ENCODE measurements at places on chromosomes 7 and 10.

- no peak for DNase-seq
Observed at GRCh38 chr7:36546331-36546730, 156.7 kb downstream of the ANLN start.

DNA sequence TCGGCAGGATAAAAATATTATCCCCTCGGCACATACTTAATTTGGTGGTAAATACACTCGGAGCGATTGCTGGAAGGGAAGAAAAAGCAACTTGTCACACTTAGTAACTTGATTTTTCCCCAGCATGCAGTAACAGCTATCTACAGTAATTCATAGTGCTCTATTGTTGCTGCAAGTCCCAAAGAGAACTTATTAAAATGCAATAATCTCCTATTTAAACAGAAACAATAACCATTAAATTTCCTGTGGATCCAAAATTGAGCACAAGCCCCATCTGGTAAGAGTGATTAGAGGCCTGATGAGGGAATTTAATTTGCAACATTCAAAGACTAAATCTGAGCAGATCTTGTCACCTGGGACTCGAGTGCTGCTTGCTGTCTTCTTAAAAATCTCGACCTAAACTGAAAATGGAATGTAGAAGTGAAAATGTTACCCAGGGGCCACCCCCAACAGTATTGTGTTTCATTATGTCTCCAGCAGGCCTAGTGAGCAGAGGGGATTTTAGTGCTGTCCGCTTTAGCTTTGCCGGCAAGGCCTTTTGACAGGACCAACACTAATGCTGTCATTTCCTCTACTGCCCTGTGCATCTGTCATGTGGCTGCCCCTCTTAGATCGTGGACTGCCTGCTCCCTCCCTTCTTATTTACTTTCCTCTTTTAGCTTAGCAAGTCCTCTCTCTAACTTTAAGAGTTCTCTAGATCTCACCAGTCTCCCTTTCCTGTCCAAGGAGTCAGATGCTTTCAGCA lies 639.7 kb downstream of the AUTS2 start:
- DNase-seq = peak; percentile 16

GRCh38 chr7:2821161-2821841 lies 22.8 kb downstream of the GNA12 start:
- DNase-seq = peak; percentile 65

DNA sequence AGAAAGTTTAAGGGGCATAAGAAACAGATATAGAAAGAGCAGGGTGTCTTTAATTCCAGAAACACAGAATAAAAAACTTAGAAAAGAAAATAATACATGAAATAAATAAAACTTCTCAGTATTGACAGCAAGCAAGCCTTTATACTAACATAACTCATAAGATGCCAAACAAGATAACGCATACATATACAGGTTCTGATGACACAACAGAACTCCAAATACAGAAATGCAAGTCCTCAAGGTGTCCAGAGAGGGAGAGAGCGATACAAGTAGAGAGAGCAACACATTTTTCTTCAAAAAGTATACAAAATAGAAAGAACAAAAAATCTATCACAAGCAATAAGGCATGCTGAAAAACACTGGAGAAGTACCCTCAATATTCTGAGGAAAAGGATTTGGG lies 314.6 kb upstream of the POM121L12 start:
- no peak for DNase-seq

GRCh38 chr10:527416-527815 lies 162.1 kb downstream of the DIP2C start:
- no peak for DNase-seq

Data from SK-N-SH (cell line).